ENCODE measurements at places on chromosomes 6 and 20. TPM values are rescaled to one million over a fixed set of nuclear protein-coding genes. Genes with fewer than 3 reads are reported as not detected.
A peak's percentile ranks its signal among the peaks of the same experiment; 100 is the strongest.

DNA sequence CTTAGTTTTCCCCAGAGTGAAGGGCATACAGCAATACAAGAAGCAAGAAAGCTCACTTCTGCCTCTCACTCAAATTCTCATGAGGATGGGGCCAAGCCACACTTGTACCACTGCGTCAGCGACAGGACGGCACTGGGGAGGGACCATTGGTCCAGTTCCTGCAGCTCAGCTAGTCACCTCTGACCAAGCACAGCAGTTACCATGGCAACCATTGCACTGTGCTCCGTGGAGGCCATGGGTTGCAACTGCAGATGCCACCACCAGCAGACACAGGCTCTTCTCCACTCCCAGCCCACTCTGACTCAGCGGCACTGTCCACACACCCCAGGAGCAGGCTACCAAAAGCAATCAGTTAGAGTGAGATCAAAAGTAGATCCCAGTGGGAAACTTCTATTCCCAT, 441.1 kb upstream of the ARID1B start:
- no peak for DNase-seq

The SPATA25 gene
- 0.62 TPM for total RNA-seq

The ENPP4 gene
- 6.1 TPM for total RNA-seq

GRCh38 chr6:157343732-157344131, 20.4 kb upstream of the TMEM242 start:
- DNase-seq: no peak

The XKR7 gene
- 0.23 TPM for total RNA-seq

DNA sequence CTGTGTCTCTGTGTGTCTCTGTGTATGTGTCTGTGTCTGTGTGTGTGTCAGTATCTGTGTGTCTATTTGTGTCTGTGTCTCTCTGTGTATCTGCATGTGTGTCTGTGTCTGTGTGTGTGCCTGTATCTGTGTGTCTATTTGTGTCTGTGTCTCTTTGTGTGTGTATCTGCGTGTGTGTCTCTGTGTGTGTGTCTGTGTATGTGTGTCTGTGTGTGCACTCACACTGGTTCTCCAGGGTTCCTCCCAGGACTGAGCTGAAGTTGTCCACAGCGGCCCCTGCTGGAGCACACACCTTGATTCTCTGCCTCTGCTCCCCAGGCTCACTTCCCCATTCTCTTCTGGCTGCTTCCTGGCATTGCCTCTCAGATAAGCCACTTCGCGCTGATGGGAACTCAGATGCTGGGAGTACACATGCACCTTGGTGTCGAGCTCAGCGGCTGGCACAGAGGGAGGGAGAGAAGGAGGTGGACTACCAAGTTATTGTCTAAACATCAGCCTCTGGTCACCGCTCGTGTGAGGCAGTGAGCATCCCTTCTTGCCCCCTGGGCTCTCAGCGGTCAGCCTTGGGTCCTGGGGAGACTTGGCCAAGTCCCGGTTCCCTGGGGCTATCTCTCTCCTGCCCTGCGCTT, 104.9 kb upstream of the NXT1 start:
- DNase-seq: peak; percentile 68

GRCh38 chr6:27757307-27757706, 154.9 kb downstream of the OR2B2 start:
- DNase-seq: peak; percentile 43

GRCh38 chr20:14896569-14896968, 559.2 kb upstream of the FLRT3 start:
- no peak for DNase-seq

DNA sequence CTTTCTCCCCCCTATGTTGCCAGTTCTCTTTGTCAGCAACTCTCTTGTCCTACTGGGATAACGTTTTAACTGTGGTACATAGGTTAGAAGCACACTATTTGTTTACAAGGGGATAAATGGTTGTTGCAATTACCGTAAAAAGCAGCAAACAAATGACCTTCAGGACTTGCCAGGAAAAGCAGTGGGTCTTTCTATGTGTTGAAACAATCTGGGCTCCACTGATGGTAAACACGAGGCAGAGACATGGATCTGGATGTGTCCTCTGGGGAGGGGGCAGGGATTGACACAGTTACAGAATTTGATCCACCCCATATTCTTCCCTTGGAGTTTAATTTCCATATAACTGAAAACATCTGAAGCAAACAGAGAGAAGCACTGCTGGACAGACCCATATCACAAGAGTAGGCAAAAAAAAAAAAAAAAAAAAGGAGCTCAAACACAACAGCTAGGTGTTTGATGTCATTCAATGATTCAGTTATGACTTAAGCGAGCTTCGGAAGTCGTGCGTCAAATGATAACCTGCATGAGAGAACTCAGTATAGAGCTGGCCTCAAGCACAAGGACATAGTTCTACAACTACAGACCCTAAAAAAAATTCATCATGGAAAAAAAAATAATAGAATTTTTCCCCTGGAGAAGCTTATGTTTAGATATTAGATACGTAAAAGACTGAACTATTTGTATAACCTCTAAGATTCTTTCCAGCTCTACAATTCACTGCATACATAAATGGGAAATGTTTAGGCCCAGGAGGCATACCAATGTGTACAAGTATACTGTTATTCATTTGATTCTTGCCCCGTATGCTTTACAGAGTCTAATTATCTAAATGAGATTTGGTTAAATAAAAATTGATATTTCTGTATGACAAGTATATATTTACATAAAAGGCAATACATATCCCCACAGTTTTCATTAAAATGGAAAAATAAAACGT, 127.7 kb downstream of the ALDH8A1 start:
- no peak for DNase-seq

DNA sequence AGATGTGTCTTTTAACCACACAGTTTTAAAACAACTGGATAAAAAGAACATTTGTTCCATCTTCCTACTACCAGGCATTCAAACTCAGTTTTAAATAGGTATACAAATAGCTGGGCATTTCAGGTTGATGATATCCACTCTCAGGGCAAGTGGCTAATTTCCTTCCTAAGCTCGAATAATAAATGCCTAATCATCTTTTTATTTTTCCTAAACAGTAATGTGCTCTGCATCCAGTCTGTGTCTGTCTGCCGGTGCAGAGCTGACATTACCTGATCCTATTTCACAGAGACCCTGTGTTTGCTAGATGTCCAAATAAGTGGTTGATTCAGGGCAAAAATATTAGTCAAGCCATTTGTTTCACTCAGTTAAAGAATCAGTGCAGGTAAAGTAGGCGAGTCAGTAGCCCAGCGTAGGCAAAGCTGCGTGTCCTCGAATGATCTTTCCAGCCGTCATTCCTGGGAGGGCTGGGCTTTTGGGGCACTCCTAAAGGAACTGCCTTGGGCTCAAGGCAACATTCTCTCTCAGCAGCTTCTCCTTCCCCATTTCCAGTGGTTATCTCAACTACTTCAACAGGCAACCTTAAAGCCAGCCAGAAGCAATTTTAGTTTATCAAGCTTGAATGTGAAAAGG, 74.2 kb upstream of the BMP2 start:
- DNase-seq: no peak

DNA sequence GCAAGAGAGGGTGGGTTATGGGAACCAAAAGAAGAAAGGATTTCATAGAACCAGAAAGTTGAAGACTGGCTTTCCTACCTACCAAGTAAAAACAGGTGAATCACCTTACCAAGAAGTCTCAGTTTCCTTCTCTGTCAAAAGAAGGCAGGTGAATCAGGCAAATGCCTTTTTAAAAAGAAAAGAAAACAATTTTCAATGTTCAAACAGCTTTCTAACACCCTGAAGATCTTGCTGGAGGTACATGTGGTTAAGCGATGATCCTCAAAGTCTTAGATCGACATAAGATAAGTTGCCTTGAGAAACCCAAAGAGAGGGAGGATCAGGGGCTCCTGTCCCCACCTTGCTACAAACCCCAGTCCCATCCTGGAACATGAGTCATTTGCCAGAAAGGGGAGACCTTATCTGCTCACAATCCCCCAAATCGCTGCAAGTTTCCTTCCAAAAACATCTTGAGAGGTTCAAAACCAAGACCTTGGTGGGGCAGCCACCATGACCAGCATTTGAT, 71.6 kb downstream of the NFATC2 start:
- DNase-seq: no peak

GRCh38 chr6:113317891-113318574, 539.1 kb upstream of the MARCKS start:
- DNase-seq: peak; percentile 4

DNA sequence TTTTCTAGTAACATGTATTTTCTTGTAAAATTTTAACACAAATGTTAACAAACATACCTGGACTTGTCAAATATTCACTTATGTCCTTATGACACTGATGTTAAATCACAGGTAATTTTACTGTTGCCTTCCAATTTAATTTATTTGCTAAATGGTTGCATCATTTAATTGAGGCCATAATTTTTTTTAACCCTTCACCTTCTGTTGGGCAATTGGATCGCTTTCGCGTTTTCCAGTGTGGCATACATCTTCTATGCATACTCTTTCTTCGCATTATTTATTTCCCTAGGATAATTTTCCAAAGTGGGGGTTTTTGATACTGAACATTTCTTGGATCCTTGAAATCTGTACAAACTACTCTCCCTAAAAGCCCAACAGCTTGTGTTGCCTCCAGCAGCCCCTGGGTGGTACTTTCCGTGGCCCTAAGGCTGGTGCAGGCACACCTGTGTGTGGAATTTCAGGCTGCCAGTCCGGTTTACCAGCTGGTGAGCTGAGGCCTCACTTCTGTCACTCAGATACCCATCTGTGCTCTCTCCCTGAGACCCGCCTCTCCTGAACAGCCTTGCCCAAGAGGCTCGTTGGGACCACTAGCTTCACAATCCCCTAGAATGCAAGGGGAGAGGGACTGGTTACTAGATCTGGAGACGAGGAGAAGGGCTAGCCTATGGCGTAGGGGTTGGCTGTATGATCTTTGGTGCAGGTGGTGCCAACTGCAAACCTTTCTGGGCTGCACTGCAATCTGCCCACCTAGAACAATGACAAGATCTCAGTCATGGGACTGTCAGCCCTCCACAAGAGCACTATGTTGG, 11.2 kb upstream of the C20orf144 start:
- no peak for DNase-seq

DNA sequence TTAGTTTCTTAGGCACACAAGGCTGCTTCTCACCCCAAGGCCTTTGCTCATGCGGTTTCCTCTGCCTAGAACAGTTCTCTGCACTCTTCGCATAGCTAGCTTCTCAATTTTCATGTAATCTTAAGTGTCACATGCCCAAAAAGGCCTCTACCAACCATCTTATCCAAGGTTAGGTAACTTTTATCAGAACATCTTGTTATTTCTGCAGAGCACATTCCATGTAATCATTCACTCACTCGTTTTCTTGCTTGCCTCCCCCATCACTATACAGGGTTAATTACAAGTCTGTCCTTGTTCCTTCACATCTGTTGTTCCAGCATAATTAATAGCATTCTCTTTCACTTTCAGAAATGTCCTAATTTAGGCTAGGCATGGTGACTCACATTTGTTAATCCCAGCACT, 53.8 kb downstream of the NCOA6 start:
- no peak for DNase-seq

- DNase-seq: no peak
These were observed 400.7 kb downstream of the ZFAND3 start for GRCh38 chr6:38220069-38220723.

GRCh38 chr6:29705389-29706231, 17.6 kb upstream of the HLA-F start:
- peak; percentile 48 for DNase-seq

GRCh38 chr6:105373481-105373880, 29.4 kb downstream of the PREP start:
- no peak for DNase-seq

- DNase-seq: no peak
These were observed 5.5 kb downstream of the ELMO2 start for GRCh38 chr20:46400828-46401477.

The WFDC2 gene
- total RNA-seq: 4.6 TPM

DNA sequence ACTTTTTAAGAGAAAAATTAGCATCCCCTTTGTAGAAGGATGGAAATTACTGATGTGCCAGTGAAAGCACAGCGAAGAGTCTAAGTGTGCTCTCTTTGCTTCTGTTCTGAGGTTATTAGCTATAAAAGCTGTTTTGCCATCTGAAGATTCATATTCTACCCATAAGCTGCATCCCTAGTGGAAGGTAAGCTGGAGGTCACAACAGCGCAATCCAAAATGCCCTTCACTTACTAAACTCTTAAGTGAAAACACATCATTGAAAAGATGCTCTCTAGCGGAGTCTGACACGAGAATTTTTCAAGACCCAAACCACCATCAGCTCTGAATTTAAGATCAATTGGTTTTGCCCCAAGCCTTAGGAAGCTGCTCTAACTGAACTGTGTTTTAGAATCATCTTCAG, 113.5 kb downstream of the ZMYND8 start:
- no peak for DNase-seq

DNA sequence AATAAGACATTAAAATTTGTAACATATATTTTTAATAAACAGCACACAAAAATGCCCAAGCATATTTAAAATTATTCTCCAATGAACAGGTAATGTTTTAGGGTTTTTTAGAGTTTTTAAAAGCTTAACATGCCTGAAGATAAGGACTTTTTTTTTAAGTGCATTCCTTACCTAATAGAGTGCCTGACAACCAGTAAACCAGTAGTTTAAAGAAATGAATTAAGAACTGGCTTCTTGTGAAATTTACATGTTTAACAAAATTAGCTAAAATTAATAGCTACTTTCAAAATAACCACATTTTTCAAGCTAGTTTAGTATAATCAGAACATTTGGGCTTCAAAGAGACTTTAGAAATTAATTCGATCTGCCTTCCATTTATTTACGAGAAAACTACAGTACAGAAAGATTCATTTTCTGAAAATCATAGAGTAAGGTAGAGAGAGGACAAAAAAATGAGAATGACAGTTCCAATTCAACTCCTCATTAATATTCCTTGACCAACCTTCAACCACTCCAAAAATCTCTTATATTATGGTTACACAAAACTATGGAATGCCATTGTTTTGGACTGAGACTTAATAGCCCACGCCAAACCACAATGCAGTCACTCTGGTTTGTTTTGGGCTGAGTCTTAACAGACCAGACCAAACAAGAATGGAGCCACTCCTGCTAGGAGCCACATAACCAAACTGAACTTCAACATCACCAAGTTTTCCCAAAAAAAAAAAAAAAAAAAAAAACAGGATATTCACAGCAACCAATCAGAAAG, 5.7 kb upstream of the PLN start:
- no peak for DNase-seq

GRCh38 chr6:161401587-161402309, 127.9 kb upstream of the AGPAT4 start:
- DNase-seq: no peak

The C6orf141 gene
- total RNA-seq: 0.77 TPM

- no peak for DNase-seq
These were observed 8.1 kb downstream of the PTPRK start for GRCh38 chr6:128512296-128512695.

The SLC17A2 gene
- not detected for total RNA-seq
